B cell (primary cell): ENCODE measurements at places on chromosomes 2 and 18. TPM values are rescaled to one million over a fixed set of nuclear protein-coding genes. Genes with fewer than 3 reads are reported as not detected.

GRCh38 chr2:237350597-237350996, 63.4 kb downstream of the COL6A3 start:
- no peak overlapping the region for H3K27ac ChIP-seq
- no peak overlapping the region for H3K4me3 ChIP-seq
- no peak for DNase-seq
- no peaks in the 10 kb centered on the region for H3K4me1 ChIP-seq
- H3K36me3 ChIP-seq, result no peaks in the 10 kb centered on the region

ALLC gene
- total RNA-seq, result not detected in 2 replicates

DNA sequence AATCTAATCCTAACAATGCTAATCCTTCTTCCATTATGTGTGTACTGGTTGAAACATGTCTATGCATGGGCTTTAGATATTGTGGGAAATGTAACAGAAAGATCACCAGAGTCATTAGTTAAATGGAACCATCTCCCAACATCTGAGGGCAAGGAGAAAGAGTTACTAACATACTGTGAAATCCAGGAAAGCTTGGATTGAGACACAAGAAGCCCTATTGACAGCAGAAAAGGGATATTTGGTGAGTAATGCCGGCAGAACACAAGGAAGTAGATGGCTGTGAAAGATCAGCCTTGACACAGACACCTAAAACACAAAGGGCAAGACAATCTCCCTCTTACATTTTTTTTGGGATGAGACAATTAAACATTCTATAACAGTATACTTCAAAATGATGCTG, 28.5 kb upstream of the LAMA1 start:
- no peak overlapping the region for H3K4me3 ChIP-seq
- no peaks in the 10 kb centered on the region for H3K27me3 ChIP-seq
- no peak overlapping the region for H3K27ac ChIP-seq

PLEK gene
- total RNA-seq, result 39.9 and 41.5 TPM in 2 replicates

- H3K27ac ChIP-seq, result no peak overlapping the region
- no peak for DNase-seq
- no peak overlapping the region for H3K4me3 ChIP-seq
- no peaks in the 10 kb centered on the region for H3K27me3 ChIP-seq
- H3K4me1 ChIP-seq, result no peaks in the 10 kb centered on the region
Observed at GRCh38 chr18:48826806-48827205, 124.0 kb downstream of the SMAD7 start.

DNA sequence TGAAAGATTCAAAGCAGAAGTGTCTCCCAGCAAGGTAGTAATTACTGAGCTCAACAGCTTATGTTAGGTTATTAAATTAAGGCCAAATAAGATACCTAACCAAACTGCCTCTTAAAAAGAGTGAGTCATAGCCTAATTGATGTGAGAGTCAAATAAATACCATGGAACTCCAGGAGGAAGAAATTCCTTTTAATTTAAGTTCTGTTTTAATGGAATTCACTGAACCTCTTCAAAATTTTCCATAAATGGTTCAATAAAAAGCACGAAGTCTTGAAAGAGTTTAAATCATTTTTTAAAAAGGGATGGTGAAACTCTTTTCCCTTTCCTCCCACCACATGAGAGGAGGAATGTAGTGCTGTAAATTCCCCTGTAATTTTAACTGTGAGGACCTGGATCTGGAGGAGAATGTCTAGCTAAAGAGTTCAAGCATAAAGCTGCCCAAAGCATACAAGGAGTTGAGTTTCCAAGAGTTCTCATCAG, 180.8 kb upstream of the MMADHC start:
- no peak overlapping the region for H3K4me3 ChIP-seq
- no peaks in the 10 kb centered on the region for H3K4me1 ChIP-seq
- no peak overlapping the region for H3K27ac ChIP-seq
- H3K27me3 ChIP-seq, result no peaks in the 10 kb centered on the region
- no peaks in the 10 kb centered on the region for H3K36me3 ChIP-seq

GRCh38 chr18:77911971-77912605, 662.4 kb downstream of the GALR1 start:
- H3K4me1 ChIP-seq, result no peaks in the 10 kb centered on the region
- DNase-seq, result no peak
- H3K27ac ChIP-seq, result no peak overlapping the region
- H3K4me3 ChIP-seq, result no peak overlapping the region
- H3K36me3 ChIP-seq, result no peaks in the 10 kb centered on the region

- no peaks in the 10 kb centered on the region for H3K36me3 ChIP-seq
- H3K4me3 ChIP-seq, result no peak overlapping the region
- DNase-seq, result no peak
- H3K27ac ChIP-seq, result no peak overlapping the region
- no peaks in the 10 kb centered on the region for H3K27me3 ChIP-seq
Observed at GRCh38 chr2:118800736-118801135, 46.7 kb downstream of the EN1 start.

- DNase-seq, result no peak
- H3K36me3 ChIP-seq, result no peaks in the 10 kb centered on the region
- H3K4me1 ChIP-seq, result no peaks in the 10 kb centered on the region
- H3K4me3 ChIP-seq, result no peak overlapping the region
Observed at GRCh38 chr2:22043784-22044183, 920.0 kb downstream of the TDRD15 start.

EML6 gene
- total RNA-seq, result 47.2 and 53.7 TPM in 2 replicates

MALT1 gene
- 81.2 and 95.6 TPM in 2 replicates for total RNA-seq

DNA sequence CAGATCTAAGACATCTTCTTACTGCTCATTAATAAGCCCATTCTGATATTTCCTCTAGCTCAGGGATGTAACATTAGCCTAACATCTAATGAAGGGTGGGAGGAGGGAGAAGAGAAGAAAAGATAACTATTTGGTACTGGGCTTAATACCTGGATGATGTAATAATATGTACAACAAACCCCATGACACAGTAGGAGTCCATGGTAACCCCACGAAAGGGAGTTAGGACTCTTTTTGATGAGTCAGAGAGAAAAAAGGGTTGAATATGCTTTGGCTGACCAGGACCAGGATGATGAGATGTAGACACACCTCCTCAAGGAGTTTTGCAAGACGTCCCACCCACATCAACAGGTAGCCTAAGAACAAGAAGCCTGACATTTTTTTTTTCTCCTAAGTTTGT, 34.4 kb upstream of the DLX2 start:
- no peaks in the 10 kb centered on the region for H3K36me3 ChIP-seq
- DNase-seq, result no peak
- no peaks in the 10 kb centered on the region for H3K27me3 ChIP-seq
- H3K4me1 ChIP-seq, result no peaks in the 10 kb centered on the region
- no peak overlapping the region for H3K4me3 ChIP-seq

DNA sequence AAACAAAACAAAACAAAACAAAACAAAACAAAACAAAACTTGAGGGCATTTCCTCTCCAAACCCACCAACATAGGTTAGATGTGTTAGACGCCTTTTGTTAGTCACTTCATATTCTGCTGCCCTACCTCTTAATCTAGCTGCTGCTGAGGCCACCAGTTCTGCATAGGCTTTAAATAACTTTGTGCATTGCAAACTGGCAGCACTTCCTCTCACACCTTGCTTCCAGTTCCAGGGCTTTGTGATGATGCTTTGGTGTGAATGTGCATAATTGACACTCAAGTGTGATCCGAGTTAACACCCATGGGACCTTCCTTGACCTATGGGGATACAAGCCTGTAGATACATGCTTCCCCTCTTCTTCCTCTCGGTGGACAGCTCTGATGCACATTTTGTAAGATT, 2.3 kb upstream of the SERPINB11 start:
- H3K36me3 ChIP-seq, result no peaks in the 10 kb centered on the region
- no peaks in the 10 kb centered on the region for H3K4me1 ChIP-seq
- no peak overlapping the region for H3K4me3 ChIP-seq
- DNase-seq, result no peak
- H3K27me3 ChIP-seq, result peaks cover 2% of the 10 kb centered on the region

DNA sequence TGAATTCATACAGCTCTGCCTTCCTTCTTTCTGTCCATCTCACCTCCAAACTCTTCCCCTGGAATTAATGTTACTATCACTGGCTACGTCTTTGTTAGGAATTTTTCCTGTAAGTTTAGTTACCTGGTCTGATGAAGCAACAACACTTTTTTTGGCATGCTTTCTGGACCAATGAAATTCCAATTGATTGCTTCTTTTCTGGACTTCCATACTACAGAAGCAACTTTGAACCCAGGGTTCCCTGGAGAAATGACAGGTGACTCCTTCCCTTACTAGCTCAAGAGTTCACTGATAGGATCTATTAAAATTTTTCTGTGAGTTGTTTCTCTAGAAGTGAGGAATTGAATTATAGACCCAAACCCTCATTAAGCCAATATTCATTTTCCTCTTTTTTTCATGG, 41.4 kb upstream of the STPG4 start:
- no peaks in the 10 kb centered on the region for H3K36me3 ChIP-seq
- H3K4me1 ChIP-seq, result no peaks in the 10 kb centered on the region
- no peak for DNase-seq
- H3K4me3 ChIP-seq, result no peak overlapping the region
- H3K27ac ChIP-seq, result no peak overlapping the region

DNA sequence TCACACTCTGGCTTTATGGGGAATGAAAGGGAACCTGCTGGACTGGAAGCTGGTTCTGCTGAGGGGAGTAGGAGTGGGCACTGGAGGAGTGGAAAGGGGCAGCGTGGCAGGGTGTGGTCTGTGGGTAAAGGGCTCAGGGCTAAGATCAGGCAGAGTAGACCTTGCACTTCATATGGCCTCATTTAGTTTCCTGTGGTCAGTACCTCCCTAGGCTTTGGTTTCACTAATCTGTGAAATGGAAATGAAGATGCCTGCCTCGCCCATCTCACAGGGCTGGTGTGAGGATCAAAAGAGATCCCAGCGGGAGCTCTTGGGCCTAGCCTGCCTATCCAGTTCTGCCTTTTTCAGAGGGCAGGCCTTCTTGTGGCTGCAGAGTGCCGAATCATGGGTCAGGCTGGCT, 208.7 kb downstream of the LOXHD1 start:
- H3K27me3 ChIP-seq, result no peaks in the 10 kb centered on the region
- no peaks in the 10 kb centered on the region for H3K4me1 ChIP-seq

AQP12B gene
- total RNA-seq, result not detected in 2 replicates

DNA sequence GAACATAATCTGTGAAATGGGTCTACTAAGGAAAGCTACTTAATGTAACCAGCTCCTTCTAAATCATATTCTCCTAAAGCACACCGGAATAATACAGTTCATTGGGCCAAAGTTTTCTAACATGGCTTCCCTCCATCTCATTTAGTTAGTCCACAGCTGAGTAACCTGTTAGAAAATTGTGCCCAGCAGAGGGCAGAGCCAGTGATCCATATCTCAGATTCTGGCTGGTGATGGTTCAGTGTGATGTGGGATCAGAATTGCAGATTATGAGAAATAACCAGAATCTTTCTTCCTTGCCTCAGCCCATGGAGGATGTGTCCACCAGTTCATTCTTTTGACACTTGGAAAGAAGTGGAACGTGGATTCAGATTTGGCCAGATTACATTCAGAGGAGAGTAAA, 9.4 kb upstream of the CTLA4 start:
- no peak for DNase-seq
- H3K36me3 ChIP-seq, result no peaks in the 10 kb centered on the region
- peaks cover 17% of the 10 kb centered on the region for H3K27me3 ChIP-seq
- no peak overlapping the region for H3K27ac ChIP-seq
- no peaks in the 10 kb centered on the region for H3K4me1 ChIP-seq
- no peak overlapping the region for H3K4me3 ChIP-seq

NOL4 gene
- not detected in 2 replicates for total RNA-seq

SCN2A gene
- total RNA-seq, result 0.22 and 0.44 TPM in 2 replicates

DNA sequence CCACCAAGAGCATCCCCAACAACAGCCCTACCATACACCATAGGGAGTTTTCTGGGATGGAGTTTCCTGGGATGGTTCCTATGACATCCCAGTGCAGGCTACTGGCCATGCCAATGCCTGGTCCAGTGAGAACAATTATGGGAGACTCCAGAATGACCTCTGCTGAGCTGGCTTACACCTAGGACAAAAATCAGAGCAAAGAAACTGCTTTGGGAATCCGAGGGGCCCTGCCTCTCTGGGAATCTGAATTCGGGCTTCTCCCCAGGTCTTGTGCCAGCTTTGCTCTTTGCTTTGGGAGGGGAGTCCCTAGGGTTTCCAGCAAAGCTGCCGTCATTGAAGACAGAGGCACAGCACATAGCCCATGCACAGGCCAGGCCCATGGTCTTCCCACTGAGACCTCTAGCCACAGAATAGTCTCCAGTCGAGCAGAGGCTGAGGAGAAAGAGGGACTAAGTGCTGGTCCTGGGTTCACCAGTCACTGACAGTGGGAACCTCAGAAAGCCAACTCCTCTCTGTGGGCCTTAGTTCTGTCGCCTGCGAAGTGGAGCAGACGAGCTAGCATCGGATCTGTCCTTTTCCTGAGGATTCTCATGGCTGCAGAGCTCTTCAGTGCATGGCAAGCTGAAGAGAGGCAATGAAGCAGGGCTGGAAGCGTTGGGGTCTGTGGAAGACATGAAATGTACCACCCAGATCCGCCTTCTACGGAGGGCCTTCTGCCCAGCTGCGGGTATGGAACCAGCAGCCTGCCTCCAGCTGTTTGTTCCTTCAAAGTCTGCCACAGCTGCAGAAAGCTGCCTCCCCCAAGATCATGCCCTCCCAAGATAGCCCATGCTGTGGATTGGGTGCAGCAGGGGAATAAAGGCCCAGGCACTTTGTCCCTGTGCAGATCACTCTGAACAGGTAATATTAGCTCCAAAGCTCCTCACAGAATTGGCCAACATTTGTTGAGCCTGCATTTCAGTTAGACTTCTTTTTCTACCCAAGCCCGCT, 11.2 kb upstream of the LBH start:
- no peak for DNase-seq
- H3K27ac ChIP-seq, result no peak overlapping the region
- no peaks in the 10 kb centered on the region for H3K36me3 ChIP-seq
- peaks cover 52% of the 10 kb centered on the region for H3K4me1 ChIP-seq
- H3K4me3 ChIP-seq, result no peak overlapping the region
- no peaks in the 10 kb centered on the region for H3K27me3 ChIP-seq

- peaks cover 14% of the 10 kb centered on the region for H3K4me1 ChIP-seq
- no peaks in the 10 kb centered on the region for H3K27me3 ChIP-seq
- no peak overlapping the region for H3K27ac ChIP-seq
- no peaks in the 10 kb centered on the region for H3K36me3 ChIP-seq
- H3K4me3 ChIP-seq, result no peak overlapping the region
Observed at GRCh38 chr2:152490686-152491455, 155.9 kb downstream of the FMNL2 start.

NEURL3 gene
- not detected in 2 replicates for total RNA-seq

- peaks cover 90% of the 10 kb centered on the region for H3K27me3 ChIP-seq
- no peaks in the 10 kb centered on the region for H3K36me3 ChIP-seq
- no peak for DNase-seq
- H3K27ac ChIP-seq, result no peak overlapping the region
- no peak overlapping the region for H3K4me3 ChIP-seq
Observed at GRCh38 chr2:45006041-45006941, 3.0 kb downstream of the SIX2 start.

GRCh38 chr2:133970641-133971040, 283.2 kb upstream of the MGAT5 start:
- no peak overlapping the region for H3K4me3 ChIP-seq
- H3K36me3 ChIP-seq, result no peaks in the 10 kb centered on the region
- peaks cover 16% of the 10 kb centered on the region for H3K4me1 ChIP-seq
- no peak overlapping the region for H3K27ac ChIP-seq
- no peaks in the 10 kb centered on the region for H3K27me3 ChIP-seq
- no peak for DNase-seq

GRCh38 chr2:66084948-66085590, 349.9 kb upstream of the MEIS1 start:
- no peak for DNase-seq
- H3K4me3 ChIP-seq, result no peak overlapping the region
- H3K27ac ChIP-seq, result no peak overlapping the region
- peaks cover 2% of the 10 kb centered on the region for H3K27me3 ChIP-seq
